Fibroblast of skin of back (primary cell): ENCODE measurements at places on chromosomes 2 and 18.

- DNase-seq = no peak
These were observed 16.7 kb upstream of the LYPD6B start for GRCh38 chr2:149021761-149022160.

DNA sequence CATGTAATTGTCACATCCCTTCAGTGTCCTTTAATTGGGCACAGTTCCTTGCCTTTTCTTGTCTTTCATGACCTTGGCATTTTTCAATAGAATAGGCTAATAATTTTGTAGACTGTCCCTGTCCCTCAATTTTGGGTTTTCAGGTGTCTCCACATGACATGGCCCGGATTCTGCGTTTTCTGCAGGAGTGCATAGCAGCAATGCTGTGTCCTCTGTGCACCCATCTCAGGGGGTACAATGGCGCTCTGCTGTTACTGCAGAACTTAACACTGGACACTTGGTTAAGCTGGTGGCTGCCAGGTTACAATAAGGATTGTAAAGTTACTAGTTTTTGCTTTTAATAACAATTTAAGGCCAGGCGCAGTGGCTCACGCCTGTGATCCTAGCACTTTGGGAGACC, 51.3 kb downstream of the INPP5D start:
- no peak for DNase-seq

GRCh38 chr18:69980509-69980908, 32.8 kb upstream of the CD226 start:
- no peak for DNase-seq

GRCh38 chr2:12070153-12070552, 323.7 kb downstream of the LPIN1 start:
- DNase-seq = no peak

DNA sequence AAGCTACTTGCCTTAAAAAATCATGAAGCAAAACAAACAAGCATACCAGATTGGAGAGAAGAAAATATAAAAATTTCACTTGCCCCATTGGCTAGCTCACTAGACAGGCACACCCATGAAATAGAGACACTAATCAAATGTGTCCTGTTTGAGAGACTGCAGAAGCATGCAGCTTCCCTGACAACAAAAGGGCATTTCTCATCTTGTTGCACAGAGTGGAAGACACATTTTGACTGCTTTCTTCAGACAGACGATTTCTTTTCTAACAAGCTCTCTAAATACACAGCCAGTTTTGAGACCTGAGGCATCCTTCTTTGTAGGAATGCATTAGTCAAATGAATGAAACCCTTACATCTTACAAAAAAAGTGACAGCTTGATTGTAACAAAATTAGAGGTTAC, 1558.6 kb upstream of the NXPH2 start:
- no peak for DNase-seq

DNA sequence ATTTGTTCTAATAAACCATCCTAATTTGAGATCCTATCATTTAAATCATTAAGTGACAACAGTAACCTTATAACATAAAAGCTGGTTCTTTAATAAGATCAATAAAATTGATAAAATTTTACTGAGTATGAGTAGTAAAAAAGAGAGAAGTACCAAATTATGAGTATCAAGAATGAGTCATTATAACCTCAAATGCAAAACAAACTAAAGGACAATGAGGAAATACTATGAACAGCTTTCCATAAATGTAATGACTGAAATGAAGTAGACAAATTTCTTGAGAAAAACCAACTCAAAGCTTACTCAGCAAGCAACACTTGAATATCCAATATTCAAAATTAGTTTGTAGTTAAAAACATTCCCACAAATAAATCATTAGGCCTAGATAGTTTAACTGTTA, 433.0 kb downstream of the ZEB2 start:
- peak; percentile 67 for DNase-seq

GRCh38 chr2:220120041-220120440, 492.6 kb downstream of the SLC4A3 start:
- DNase-seq = no peak

- no peak for DNase-seq
These were observed 100.6 kb upstream of the ST3GAL5 start for GRCh38 chr2:85989288-85989865.

DNA sequence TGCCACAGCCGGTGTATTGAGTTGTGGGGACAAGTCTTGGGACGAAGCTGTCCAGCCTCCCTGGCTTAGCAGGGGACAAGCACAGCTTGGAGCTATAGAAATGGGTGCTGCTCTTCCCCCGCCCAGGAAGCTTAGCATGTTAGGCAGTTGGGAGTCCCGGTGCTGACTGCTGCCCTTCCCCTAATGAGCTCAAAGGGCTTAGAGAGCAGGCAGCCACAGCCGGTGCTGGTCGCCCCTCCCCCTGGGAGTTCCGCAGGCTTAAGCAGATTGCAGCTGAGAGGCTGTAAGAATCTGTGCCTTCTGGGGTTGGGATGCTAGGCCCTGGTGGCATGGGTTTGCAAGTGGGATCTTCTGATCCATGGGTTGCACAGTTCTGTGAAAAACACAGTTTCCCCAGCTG, 237.3 kb downstream of the DCDC2C start:
- no peak for DNase-seq

- peak; percentile 13 for DNase-seq
These were observed 221.7 kb downstream of the CDH20 start for GRCh38 chr18:61554946-61555361.

DNA sequence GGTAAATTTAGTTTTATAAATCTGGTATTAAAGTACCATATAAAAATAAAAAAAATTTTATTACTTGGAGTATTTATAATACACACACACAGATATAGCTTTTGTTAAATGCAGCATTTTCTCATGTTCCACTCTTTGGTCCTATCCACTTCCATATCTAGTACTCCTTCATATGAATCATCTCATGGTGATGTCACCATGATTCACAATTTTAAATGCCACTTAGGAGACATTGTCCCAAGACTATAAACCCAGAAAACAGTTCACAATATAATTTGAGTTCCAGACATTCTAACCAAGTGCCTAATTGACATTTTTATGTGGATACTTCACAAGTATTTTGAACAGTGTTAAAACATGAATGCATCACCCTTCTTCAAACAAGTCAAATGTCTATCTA, 1398.3 kb downstream of the DSC3 start:
- DNase-seq = peak; percentile 79

GRCh38 chr2:137221797-137222492, 456.6 kb downstream of the THSD7B start:
- peak; percentile 35 for DNase-seq

- DNase-seq = no peak
These were observed 78.7 kb downstream of the FTCDNL1 start for GRCh38 chr2:199772035-199772976.

DNA sequence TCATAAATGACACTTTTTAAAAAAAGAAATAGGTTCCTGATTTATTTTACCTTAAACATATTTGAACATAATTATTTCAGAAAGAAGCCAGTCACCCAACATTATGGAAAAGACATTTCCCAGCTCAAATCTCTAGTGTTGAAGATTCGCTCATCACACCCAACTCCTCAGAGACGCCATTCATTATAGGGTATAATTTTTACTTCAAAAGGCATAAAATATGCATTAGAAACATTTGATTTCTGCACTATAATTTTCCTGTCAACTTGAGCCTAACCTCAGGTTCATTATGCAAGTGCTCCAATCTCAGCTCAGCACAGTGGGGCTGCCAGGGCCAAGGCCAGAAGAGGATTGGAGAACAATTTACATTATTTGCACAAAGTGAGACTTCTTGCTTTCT, 58.8 kb upstream of the TTN start:
- DNase-seq = no peak

- no peak for DNase-seq
These were observed 98.2 kb downstream of the HIBCH start for GRCh38 chr2:190221429-190221828.

GRCh38 chr2:233354971-233355574, 779 bp downstream of the DGKD start:
- DNase-seq = no peak

- no peak for DNase-seq
These were observed 13.5 kb upstream of the DNMT3A start for GRCh38 chr2:25355270-25355669.

GRCh38 chr2:203261326-203262159, 22.7 kb downstream of the CYP20A1 start:
- no peak for DNase-seq

GRCh38 chr2:216743781-216744180, 48.4 kb upstream of the IGFBP5 start:
- DNase-seq = peak; percentile 21

DNA sequence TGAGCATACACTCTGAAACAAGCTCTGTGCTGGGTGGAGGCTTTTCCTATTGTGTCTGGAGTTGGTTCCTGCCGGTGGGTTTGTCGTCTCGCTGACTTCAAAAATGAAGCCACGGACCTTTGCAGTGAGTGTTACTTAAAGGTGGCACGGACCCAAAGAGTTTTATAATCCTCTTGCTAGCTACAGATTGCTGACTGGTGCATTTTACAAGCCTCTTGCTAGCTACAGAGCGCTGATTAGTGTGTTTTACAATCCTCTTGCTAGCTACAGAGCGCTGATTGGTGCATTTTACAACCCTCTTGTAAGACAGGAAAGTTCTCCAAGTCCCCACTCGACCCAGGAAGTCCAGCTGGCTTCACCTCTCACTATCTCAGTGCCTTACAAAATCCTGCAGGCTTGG, 15.3 kb downstream of the DCDC2C start:
- DNase-seq = no peak

DNA sequence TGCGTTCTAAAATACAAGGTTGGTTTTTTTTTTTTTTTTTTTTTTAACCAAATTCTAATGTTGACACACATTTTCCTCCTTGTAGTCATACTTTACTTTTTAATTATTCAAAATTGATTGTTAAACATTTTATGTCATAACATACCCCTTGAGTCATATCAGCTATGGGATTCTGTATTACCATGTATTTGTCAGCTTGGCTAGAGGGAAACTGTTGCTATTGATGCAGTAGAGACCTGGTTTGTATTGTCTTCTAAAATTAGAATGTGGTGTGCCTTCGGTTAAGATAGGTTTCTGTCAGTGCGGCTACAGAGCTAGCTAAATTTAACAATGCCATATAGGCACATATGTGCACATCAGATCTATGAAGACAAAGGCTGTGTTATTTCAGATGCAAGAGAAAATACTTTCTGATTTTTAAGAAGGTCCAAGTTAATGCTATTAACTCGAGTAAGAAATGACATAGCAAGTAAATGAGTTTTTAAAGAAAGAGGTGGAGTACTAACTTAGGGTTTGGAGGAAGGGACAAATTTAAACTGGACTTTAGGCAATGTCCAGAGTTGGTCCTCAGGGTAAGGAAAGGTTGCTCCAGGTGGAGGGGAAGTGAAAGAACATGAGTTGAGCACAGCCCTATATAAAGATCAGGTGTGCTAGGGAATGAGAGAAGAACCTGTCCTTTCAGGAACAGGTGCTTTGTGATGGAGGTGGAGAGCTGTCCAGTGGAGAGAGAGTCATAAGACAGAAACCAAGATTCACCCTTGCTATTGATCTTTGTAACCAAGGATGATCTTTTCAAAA, 152.3 kb downstream of the PRPF40A start:
- DNase-seq = no peak

DNA sequence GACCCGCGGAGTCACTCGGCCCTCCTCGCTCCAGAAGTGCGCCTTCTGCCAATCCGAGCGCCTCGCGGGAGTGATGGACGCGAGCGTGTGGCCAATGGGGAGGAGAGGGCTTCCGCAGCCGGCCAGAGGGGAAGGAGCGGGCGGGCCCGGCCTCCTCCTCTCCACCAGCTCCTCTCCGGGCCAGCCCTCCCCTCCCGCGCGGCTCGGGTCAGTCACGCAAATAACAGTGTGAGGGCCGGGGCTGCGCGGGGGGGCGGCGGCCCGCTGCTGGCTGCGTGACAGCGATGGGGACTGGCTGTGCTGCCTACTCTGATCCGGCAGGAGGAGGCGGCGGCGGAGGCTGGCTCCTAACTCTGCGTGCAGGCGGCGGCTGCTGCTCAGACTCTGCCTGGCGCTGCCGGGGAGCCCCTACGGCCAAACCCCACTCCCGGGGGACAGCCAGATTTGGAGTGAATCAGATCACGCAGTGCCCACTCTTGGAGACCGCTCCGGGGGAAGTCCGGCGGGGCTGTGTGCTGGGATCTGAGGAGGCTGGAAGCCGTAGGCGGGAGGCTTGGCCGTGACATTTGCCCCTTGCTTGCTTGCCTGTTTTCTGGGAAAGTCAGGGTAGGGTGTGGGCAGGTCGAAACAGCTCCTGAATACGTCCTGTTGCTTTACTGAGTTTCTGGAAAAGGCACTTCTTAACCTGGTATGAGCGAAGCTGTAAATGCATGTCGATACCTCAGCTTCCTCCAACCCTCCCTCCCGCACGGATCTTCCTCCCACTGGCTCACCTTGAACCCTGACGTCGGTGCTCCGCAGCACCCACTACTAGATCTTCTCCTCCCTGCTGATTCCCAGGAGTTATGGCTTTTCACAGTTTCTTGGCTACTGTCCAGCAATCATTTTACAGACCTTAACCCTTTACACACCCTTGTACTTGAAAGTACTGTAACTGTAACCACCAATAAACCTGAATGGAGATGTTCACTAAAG, 97.9 kb upstream of the SERTAD2 start:
- peak; percentile 51 for DNase-seq

DNA sequence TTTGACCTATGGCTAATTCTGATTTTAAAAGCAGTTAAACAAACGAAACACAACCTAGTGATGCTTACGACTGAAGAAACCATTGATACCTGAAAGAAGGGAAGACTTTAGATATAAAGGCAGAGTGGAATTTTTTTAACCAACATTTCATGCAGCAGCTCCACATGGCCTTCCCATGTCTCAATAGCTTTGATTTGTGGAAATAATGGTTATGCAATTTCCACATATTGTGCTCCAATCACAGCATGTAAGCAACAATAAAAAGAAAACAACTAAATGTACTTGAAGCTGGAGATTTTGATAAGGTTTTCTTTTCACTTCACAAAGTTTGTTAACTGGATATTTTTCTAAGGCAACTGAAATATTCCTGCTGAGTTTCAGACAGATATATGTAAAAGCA, 82.0 kb upstream of the SLC39A10 start:
- DNase-seq = no peak

GRCh38 chr2:215136669-215137328, 1.6 kb downstream of the ABCA12 start:
- DNase-seq = no peak

DNA sequence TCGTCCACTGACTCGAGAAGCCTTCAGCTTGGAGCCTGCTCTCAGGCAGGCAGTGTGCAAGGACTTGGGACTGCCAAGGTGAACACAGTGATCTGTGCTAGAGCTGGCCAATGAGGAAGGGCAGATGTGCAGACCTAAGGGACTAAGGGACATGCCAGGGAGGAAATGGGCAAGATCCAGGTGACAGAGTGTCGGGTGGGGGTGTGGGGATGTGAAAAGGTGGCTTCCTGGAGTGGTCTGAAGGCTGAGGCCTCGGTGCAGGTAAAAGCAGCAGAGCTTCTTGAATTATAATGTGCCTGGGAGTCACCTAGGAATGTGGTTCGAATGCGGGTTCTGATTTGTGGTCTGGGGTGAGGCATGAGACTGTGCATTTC, 42.0 kb downstream of the STEAP3 start:
- no peak for DNase-seq

GRCh38 chr2:239549711-239550255, 149.0 kb upstream of the HDAC4 start:
- no peak for DNase-seq

DNA sequence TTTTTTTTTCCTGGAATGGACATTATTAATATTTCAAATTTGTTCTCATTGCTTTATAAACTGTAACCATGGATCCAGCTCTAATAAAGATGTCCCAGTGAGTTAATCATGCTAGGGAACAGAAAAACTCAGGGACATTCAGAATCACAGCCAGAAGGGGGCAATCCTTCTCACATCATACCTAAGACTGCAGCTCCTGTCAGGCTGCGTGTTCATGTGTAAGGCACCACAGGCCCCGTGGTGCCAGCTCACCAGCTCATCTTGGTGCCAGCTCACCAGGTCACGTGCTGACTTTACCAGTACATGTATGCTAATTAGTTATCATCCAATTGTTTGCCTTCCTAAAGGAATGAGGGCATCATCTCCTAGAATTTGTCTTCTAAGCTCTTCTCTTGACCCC, 84.7 kb upstream of the NEDD4L start:
- peak; percentile 59 for DNase-seq
